ENCODE measurements at places on chromosomes 7 and 10. TPM values are rescaled to one million over a fixed set of nuclear protein-coding genes. Genes with fewer than 3 reads are reported as not detected.
A peak's percentile ranks its signal among the peaks of the same experiment; 100 is the strongest.

DNA sequence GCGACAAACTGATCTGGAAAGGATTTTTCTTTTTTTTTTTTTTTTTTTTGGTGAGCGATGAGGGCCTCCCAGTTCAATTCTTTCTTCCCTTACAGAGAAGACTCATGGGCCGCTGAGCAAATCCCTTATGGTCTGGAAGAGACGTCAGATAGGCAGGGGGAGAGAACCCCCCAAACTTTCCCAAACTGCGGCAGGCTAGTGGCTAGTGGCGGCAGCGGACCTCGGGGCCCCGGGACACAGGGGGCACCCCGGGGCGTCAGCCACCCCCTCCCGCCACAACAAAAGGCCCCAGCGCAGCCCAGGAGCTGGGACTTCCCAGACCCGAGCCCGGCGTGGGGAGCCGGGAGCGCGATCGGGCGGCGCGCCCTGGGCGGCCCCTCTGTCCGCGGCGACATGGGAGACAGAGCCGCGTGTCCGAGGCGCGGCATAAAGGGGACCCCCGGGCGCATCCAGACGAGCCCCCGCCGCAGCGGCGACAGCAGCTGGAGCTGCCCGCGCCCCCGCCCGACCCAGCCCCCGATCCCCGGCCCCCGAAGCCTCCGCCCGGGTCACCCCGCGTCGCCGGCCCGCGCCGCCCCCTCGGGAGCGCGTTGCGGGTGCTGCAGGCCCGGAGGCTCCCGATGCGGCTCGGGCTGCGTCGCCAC, 755 bp downstream of the FAM171A1 start:
- DNase-seq = peak; percentile 43
- no peak overlapping the region for H3K27ac ChIP-seq
- H3K4me1 ChIP-seq = peaks cover 4% of the 10 kb centered on the region
- no peaks in the 10 kb centered on the region for H3K36me3 ChIP-seq

DNA sequence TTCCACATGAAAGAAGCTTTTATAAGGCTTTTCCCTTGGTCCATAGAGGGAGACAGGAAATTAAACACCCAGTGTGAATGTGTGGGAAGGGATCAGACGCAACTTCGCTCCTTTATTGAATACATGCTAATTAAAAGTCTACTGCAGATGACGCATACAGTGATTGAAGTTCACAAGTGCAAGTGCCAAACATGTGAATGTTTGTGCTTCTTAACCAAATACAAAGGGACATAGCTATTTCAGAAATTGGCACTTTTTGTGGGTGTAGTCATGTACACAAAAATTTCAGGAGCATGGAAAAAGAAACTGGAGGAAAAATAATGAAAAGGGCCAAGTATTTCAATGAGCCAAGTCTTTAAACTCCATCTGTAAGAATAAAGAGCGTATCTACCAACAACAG, 283.7 kb downstream of the SKAP2 start:
- no peak overlapping the region for H3K27ac ChIP-seq
- H3K27me3 ChIP-seq = peaks cover 12% of the 10 kb centered on the region
- H3K4me1 ChIP-seq = no peaks in the 10 kb centered on the region
- DNase-seq = no peak

- H3K4me3 ChIP-seq = no peak overlapping the region
- peaks cover 7% of the 10 kb centered on the region for H3K4me1 ChIP-seq
- DNase-seq = no peak
Observed at GRCh38 chr10:121848082-121848481, 79.7 kb downstream of the ATE1 start.

DNA sequence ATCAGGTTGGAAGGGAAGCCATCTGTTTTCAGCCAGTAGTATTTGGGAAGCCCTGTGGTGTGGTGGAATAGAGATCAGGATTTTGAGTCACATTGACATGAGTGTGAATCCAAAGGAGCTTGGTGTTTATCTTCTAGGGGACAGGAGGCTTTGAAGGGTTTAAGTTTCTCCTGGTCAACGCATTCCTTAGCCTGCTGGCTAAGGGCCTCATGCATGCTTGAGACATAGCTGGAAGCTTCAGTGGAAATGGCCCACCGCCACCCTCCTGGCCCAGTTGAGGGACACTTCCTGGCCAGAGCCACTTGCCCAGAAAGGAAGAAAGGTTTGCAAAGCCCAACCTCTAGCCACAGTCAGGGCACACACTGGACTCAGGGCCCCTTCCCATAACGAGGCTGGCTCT, 70.9 kb downstream of the CDK1 start:
- no peak for DNase-seq
- no peak overlapping the region for H3K4me3 ChIP-seq
- no peaks in the 10 kb centered on the region for H3K36me3 ChIP-seq
- H3K4me1 ChIP-seq = no peaks in the 10 kb centered on the region
- no peak overlapping the region for H3K27ac ChIP-seq
- peaks cover 4% of the 10 kb centered on the region for H3K27me3 ChIP-seq

DNA sequence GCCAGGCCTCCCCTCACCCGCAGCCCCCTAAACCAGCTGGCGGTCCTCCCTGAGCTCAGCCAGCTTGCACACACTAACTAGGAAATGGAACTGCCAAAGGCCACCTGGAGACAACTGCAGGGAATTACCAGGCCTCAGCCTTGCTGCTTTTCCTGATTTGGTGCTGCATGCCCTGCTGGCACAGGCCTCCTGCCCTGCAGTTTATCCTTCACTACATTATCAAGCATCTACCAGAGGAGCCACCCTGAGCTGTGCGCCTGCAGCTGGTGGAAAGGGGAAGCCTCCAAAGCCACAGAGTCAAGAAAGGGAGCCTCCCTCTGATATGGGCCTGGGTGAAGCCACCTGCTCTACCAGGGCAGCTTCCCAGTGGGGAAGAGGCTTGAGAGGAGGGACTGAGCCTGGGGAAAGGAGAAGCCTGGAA, 139.8 kb downstream of the GRID1 start:
- no peak overlapping the region for H3K4me3 ChIP-seq
- no peaks in the 10 kb centered on the region for H3K36me3 ChIP-seq
- no peaks in the 10 kb centered on the region for H3K4me1 ChIP-seq

TET1 gene
- 3.8 TPM for total RNA-seq

SMNDC1 gene
- total RNA-seq = 39.2 TPM

Measured in activated naive CD8-positive, alpha-beta T cell treated with anti-CD3 and anti-CD28 coated beads, Interleukin-2, amount 10 ng/mL, durations not matched to agents 7 days and 5 days (primary cell).